ENCODE measurements at places on chromosomes 2 and 18.

DNA sequence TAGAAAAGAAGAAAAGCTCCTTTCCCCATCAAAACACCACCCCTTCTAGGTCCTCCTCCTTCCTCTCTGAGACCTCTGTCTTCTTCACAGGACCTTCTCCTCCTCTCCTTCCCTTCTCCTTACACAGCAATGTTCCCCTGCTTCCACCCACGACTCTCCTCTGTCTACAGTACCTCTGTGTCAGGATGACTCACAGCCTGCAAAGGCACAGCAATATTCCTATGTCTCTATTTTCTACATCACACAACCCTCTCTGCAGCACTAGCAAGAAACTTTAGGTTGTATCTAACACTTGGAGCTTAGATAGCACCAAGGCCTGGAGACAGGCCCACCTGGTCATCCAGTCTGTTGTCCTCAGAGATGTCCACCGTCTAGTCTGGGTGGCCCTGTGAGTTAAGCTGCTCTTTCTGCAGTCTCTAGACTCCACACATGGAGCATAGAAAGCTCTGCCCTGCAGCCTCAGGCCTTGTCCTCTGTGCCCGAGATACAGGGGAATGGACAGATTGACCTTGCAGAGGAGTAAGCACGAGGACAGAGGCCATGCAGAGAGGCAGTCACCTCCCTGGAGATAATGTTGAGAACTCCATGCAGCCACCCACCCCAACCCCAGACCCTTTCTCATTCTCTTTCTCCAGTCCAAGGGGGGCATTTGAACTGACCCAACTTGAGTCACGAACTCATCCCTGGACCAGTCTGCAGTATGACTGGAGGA is 212.0 kb downstream of the TNS1 start:
- no peak for DNase-seq

- DNase-seq, result no peak
Measured at GRCh38 chr2:48445091-48445725, 84.7 kb upstream of the STON1 start.

DNA sequence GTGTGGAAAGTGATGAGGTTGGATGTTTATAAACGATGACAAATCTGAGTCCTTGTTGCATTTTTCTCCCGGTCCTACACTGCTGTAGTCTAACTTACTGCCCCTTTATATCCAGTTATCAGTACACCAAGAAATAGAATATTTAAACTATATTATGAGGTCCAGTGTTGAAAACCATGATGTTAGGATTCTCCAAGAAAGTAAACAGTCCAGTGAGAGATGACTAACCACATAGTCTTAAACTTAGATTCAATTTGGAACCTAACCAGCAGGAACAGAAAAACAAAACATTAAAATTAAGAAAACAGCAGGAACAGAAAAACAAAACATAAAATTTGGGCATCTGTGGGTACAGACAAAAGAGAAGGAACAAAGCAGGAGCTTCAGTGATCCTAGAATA is 143.2 kb downstream of the TPGS2 start:
- no peak for DNase-seq

- DNase-seq, result no peak
Measured at GRCh38 chr2:181241366-181241765, 215.8 kb upstream of the ITGA4 start.

DNA sequence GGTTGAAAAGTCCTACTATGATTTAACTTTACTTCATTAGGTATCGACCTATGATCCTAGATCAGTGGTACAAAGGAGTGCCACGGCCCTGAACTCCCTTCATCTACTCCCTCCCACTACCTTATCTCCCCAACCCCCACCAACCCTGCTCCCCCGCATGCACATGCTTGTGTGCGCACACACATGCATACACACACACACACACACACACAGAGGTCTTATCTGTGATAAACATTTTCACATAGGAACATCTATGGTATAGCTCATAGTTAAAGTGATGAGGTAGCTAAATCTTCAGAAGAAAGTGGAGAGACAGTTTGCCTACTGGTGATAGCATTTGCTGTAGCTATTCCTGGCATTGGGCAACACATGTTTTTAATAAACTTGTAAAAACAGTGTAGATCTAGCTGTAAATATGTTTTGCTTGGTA is 471.3 kb downstream of the ZEB2 start:
- DNase-seq, result no peak

DNA sequence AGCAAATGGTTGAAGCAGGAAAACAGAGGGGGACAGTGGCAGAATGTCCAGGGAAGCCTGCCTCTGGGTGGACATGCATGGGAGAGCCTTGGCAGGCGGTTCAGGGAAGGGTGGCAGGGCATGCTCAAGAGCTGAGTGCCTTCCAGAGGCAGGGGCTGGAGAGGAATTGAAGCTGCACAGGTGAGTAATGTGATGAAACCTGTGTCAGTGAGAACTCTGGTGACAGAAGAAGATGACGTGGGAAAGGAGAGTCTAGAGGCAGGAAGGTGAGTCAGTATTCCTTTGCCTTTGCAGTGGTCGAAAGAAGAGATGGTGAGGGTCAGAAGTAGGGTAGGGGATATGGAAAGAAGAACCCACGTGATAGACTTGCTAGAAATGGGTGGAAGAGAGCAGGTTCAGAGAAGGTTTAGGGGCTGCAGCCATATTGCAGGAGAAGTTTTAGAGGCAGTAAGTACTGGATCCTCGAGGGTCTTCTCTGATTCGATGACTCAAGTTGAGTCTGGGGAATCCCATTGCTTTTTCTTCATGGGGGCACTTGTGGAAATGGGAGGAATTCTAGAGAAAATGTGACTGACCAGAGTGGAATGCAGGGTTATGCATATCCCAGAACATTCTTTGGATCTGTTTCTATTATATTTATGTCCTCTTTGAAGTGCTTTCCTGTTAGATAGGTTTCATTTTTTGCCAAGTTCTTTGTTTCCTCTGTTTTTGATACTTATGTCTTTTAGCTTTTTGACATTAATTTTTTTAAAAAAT is 37.4 kb downstream of the TMEM87B start:
- no peak for DNase-seq

- DNase-seq, result no peak
Measured at GRCh38 chr2:239669899-239670460, 269.2 kb upstream of the HDAC4 start.

GRCh38 chr2:68908392-68908970 is 37.3 kb upstream of the BMP10 start:
- DNase-seq, result peak; percentile 8

GRCh38 chr2:18659915-18660314 is 70.5 kb upstream of the NT5C1B start:
- no peak for DNase-seq

DNA sequence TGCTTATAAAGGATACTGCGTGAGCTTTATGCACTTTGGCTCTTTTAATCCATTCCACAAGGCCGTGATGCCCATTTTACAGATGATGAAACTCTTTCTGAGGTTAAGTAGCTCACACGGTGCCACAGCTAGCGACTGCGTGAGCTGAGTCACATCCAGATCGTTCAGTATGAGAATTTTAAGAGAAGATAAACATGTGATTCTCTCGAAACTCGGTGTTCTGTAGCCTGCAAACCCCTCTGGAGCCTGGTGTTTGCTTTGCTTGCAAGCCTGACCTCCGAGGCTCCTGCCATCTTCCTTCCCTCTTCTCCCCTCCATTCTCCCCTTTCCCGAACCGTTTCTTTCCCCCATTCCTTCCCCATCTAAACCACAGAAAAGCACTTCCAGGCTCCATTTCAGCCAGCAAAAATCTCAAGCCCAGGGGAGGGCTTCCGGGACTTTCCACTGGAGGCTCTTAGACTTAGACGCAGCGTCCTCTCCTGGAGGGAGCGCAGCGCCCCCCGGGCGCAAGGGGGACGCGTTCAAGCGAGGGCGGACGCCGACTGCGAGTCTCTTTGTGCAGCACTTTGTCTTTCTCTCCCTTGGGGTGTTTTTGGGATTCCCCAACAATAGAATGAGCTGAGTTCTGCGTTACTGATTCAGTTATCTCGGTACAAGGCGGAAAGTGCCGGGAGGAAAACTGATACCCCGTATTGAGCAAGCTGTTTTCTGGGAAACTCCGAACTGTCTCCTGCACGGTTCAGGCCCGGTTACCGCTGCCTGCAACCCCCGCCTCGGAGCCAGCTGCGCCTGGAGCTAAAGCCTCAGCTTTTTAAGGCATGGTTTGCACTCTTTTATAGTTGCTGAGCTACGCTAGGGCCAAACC is 38.0 kb downstream of the CYP1B1 start:
- DNase-seq, result no peak

DNA sequence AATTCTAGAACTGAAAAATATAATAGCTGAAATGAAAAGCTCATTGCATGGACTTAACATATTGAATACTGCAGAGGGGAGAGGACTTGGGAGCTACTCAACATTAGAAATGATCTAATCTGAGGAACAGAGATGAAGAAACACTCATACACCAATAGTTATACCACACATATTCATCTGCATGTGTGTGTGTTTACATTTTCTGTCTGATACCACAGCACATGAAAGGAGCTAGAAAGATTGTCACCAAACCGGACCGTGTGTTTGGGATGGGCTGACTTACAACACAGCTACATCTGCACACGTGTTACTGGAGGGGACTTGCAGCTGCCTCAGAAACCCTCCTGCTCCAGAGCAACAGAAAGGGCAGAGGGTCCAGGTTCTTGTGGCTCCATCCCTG is 47.8 kb downstream of the PXDN start:
- DNase-seq, result no peak

GRCh38 chr2:74099835-74100234 is 47.9 kb downstream of the BOLA3 start:
- no peak for DNase-seq

- no peak for DNase-seq
Measured at GRCh38 chr18:27030421-27030820, 154.7 kb downstream of the CHST9 start.

- DNase-seq, result no peak
Measured at GRCh38 chr2:36530178-36530982, 67.6 kb downstream of the FEZ2 start.

DNA sequence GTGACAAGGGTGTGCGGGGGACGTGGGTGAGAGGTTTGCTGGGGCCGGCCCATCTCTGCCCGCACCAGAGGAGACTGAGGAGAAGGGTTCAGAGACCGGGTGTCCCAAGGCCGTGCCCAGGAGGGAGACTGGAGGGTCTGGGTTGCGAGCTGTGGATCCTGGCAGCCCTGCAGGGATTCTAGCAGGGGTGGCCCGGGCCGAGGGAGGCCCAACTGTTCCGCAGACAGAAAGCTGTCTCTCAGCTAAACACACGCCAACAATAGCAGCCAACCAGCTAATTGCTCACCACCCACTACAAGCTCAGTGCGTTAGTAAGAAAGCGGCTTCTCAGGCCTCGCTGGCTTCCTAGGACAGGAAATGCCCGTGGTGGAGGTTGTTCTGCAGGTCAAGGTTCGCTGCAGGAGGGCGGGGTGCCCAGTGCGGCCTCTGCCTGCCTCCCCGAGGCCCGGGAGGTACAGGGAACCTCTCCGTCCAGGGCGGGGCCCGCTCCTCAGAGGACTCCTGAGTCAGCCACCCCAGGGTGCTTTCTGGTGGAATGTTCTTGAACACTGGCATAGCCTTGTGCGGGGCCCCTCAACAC is 282.0 kb upstream of the PXDN start:
- no peak for DNase-seq

DNA sequence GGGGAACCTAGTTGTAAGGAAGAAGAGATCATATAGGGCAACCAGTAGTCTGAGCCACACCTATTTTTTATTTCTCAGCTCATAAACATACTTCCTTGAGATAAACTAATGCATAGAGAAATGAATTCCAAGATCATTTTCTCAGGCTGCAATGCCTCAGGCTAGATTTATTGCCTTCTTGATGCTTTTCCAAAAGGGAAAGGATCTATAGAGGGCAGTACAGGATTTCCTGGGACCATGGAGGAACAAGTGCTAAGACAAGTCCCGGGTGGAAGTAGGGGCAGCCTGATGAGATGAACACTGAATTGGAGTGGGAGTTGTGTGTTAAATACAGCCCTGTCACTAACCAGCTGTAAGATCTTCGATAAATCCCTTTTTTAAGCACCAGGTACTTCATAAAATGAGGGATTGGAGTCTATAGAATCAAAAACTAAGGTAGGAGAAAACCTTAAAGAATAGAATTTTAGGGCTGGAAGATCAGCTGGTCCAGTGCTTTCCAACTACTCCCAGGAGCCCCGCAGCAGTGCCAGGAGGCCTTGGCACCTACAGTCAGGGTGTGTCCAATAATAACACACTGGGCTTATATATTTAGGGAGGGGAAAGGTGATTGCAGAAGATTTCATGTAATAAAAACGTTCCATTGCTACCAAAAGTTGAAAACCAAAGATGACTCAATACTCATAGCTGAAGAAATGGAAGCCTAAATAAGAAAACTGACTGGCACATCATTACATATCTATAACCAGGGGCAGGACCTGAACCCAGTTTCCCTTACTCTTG is 58.1 kb downstream of the SERTAD2 start:
- no peak for DNase-seq

DNA sequence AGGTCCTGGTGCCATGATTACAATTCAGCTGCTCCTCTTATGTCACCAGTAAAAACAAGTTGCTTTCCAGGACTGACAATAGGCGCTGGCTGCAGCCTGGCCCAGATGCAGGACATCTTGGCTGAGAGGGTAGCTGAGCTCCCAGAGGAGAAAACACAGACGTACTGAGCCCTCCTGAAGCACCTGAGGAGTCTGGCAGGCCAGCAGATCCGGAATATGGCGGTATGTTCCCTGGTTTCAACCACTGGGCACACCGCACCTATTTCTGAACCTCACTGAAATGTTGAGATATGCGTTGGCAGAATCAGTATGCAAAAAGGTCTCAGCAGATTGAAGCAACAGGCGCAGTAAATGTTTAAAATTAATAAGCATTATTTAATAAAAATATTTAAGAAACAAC is 73.1 kb upstream of the BZW1 start:
- no peak for DNase-seq
